CD8-positive, alpha-beta T cell (primary cell): ENCODE measurements at places on chromosomes 1 and 21. TPM values are rescaled to one million over a fixed set of nuclear protein-coding genes. Genes with fewer than 3 reads are reported as not detected.

DNA sequence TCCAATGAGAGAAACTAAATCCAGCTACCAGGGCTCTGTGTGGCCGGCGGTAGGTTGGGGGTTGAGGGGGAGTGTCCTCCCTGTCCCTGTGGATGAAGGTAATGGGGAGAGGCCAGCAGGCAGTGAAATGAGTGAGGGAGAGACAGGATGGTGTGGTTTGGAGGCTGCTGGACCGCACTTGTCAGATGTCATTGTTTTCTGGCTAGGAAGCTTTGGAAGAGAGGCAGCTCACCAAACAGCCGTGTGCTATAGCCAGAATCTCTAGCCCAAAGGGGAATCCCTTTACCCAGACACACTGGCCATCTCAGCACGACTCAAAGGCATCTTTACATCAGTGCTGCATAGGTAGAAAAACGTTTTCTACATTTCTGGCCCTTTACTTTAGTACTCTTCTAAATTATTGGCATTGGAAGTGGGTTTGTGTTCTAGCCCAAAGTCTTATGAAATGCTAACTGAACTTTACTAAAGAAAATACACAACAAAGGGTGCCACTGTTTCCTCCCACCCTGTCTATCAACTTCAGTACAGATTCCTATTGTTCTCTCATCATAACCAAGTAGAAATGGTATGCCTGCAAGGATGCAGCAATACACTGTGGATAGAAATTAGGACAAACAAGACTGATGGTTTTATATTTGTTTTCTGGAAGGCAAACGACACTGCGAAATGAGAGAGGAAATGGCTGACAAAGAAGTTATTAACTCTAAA is 95.9 kb upstream of the COA6 start:
- no peak for DNase-seq

DNA sequence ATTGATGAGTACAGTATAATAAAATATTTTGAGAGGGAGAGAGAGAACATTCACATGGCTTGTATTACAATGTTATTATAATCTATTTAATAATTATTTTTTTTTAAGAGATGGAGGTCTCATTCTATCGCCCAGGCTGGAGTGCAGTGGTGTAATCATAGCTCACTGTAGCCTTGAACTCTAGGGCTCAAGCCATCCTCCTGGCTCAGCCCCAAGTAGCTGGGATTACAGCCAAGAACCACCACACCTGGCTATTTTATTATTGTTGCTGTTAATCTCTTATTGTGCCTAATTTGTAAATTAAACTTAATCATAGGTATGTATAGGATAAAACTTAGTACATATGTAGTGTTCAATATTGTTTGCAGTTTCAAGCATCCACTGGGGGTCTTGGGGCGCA is 57.8 kb downstream of the HS2ST1 start:
- no peak for DNase-seq

DNA sequence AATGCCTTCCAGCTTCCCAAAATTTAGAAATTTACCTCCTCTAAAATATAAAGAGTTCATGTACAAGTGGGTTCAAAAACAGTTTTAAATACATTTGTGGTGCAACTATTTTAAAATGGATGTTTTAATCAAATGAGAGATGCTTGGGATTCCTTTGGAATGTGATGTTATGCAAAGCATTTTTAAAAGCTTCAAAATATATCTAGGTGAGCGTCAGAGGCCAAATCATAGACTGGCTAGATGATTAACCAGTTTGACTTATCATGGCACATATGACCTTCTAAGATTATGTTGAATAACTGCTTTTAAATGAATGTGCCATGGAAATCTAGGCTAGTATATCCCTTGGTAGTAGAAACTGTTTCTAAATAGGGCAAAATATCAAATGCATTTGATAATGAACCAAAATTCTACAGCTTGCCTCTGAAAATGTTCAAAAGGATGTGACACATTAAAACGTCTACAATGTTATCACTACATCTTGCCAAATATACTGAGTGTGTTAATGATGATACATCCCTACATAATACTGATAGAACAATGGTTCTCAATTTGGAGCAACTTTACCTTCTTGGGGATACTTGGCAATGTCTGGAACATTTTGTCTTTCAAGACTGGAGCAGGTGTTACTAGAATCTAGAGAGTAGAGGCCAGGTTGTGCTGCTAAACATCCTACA is 650.9 kb upstream of the ADGRL2 start:
- DNase-seq: no peak

- DNase-seq: no peak
Observed at GRCh38 chr21:38840456-38841300, 34.9 kb downstream of the ETS2 start.

DNA sequence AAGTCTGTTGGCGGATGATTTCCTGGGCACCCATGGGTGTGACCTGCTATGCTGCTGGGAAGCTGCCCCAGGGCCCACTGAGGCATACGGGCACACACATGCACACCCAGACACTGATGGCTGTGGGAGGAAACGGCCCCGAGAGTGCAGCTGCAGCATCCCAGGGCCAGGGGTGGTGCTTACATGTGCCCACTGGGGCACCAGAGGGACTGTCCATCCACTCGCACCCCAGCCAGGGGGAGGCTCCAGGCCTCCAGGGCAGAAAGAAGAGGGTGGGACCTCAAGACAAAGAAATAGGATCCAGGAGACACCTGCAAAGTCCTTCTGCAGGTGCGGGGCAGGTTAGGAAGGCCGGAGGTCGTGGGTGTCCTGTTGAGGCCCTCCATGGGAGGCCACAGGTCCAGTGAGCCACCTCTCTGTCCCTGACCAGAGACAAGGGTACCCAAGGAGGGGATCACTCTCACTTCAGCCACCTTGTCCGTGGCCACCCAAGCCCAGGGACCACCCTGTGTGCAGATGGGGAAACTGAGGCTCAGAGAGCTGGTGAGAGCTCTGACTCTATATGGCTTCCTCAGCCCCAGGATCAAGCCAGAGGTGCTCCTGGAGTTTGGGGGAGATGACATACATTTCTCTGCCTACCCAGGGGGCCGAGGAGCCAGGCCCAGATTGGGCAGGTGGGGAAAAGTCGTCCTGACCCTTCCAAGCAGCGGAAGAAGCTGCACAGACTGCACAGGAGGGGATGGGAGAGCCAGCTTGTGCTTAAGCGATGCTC is 57.1 kb downstream of the WNT9A start:
- DNase-seq: no peak

- no peak for DNase-seq
Observed at GRCh38 chr1:217333939-217334338, 297.0 kb downstream of the GPATCH2 start.

DNA sequence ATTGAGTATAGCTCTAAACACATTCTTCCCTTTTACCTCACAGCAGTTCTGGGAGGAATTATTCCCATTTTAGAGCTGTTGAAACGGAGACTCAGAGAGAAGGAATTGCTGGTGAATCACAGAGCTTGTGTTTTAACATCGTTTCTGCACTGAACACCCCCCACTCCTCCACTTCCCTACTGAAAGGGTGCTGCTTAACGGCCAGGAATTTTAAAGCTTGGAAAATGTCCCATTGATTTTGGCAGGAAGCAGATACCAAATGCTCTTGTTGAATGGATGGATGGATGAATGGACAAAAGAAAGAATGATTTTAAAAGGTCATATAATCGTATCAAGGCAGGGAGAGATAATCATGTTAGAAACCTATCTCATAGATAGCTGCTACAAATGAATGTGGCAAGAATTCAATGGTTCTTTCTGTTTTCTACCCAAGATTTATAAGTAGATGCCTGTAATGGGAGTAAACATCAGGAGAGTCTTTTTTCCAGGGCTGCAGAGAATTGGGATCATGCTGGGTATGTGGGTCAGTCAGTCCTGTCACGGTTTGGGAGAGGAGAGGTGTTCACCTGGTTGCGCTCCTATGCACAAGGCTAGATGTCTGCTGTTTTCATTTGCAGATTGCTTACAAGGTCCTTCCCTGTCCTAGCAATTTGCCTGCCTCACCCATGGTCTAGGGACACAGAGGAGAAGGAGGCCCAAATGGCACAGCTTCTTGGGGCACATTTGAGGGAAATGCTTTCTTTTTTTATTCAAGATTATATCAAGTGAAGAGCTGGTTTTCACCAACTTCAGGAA is 19.0 kb downstream of the FAM163A start:
- DNase-seq: no peak

DNA sequence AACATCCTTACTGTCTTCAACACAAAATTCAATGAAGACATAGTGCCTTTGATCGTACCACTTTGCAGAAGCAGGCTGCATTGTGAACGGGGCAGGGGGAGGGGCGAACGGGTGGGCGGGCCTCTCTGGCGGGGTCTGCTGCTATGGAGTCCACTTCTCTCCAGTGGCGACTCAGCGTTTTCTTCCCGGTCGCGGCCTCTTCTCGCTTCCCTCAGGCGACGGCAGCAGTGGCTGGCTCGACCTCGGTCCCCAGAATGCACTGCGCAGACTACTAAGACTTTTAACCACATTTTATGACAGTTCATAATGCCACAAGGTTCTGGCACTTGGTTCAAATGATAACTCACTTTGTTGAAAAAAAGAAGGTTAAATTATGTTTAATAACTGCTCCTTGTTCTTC is 21.2 kb downstream of the GBP2 start:
- DNase-seq: no peak

GRCh38 chr1:176119549-176119948 is 87.5 kb downstream of the COP1 start:
- no peak for DNase-seq

DNA sequence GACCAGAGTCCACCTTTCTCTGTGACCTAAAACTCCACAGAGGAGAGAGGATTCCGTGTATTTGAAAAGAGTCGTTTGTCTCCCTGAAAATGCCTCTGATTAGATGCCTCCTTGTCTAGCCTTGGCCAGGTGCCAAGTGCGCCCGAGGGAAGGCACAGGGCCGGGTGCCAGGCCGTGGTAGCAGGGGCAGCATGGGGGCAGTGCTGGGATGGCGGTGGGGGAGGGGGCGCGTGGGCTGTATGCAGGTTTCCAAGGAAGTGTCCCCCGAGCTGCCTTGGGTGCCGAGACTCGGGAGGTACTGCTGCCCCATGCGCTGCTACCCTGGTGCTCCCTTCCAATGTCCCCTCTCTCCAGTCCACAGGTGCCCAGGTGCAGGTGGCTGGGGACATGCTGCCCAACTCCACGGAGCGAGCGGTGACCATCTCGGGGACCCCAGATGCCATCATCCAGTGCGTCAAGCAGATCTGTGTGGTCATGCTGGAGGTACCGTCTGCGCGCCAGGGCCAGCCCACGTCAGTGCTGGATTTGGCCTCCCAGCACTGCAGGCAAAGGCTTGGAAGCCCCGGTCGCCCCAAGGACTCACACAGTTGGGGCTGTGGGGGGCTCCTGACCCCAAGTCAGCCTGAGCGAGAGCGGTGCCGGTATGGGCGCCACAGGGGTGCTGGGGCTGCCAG is 70.9 kb upstream of the COL6A1 start:
- no peak for DNase-seq

- DNase-seq: no peak
Observed at GRCh38 chr1:118978914-118979701, 9.0 kb downstream of the TBX15 start.

DNA sequence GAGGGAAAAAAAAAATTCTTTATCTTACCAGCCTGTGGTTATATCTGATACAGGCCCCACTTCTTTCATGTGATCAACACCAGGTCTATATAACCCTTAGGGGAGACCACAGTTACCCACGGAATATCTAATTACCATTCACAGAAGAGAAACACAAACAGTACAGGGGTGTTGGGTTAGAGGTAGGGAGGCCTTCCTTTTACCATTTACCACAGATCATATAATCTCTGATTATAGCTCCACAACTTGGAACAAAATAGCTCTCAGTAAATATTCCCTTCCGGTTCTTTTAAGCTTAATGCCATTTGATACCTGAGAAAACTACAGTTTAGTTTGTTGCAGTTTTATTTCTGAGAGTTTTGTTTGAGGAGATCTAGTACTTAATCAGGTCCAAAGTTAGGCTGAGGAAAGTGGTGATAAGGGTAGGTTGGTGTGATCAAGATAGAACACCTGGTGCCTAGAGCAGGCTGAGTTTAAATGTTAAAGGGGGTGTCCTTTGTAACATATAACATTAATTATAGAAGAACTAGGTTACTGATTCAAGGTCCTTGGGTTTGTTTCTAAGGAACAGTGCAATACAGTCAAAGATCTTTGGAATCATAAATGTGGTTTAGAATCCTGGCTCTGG is 14.1 kb downstream of the EPB41 start:
- DNase-seq: no peak

DNA sequence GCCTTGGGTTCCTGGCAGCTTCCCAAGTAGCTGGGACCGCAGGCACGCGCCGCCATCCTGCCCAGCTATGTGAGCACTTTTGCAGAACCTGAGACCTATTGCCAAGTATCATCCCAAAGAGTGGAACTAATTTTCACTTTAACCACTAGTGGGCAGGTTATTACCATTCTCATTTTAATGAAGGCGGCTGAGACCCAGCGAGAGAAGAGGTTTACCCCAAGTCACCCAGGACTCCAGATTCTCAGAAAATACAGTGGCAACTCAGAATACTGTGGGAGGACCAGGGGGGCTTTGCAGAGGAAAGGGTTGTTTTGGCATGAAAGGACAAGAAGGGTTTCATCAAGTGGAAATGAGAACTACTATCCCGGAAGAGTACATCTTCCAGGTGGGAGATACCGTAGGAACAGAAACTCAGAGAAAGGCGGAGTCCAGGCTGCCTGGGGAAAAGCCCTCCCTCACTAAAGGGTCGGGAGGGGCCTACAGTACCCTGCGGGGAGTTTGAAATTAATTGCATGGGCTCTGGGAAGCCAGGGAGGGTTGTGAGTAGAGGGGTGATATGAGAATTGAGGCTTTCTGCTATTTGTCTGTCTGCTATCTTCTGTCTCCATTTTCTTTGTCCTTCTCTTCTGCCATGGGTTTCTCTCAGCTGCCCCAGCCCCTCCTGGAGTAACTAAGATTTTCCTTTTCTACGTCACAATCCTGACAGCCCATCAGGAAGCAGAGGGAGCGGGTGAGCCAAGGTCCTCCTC is 7.2 kb upstream of the SEMA4A start:
- no peak for DNase-seq

MAP3K7CL gene
- 2.3 TPM for total RNA-seq

NTRK1 gene
- total RNA-seq: 1.5 TPM

AGMAT gene
- total RNA-seq: 2.3 TPM

FMO4 gene
- total RNA-seq: 0.87 TPM

PPFIA4 gene
- total RNA-seq: 1.1 TPM

OR10R2 gene
- not detected for total RNA-seq

BNIPL gene
- total RNA-seq: 0.08 TPM

RGS8 gene
- total RNA-seq: not detected

PRDX6 gene
- 147 TPM for total RNA-seq

ADGRL4 gene
- total RNA-seq: not detected

SCNM1 gene
- total RNA-seq: 35.0 TPM

GPN2 gene
- 35.1 TPM for total RNA-seq

LMX1A gene
- not detected for total RNA-seq

HPDL gene
- 0.43 TPM for total RNA-seq
